ENCODE measurements at places on chromosomes 7 and 10.
A peak's percentile ranks its signal among the peaks of the same experiment; 100 is the strongest.

- no peak for DNase-seq
These were observed 65.4 kb downstream of the GRID1 start for GRCh38 chr10:86300931-86301830.

GRCh38 chr10:49592726-49593563, 17.2 kb upstream of the SLC18A3 start:
- DNase-seq, result peak; percentile 50

- DNase-seq, result no peak
These were observed 99.9 kb upstream of the AKR1E2 start for GRCh38 chr10:4725917-4726606.

DNA sequence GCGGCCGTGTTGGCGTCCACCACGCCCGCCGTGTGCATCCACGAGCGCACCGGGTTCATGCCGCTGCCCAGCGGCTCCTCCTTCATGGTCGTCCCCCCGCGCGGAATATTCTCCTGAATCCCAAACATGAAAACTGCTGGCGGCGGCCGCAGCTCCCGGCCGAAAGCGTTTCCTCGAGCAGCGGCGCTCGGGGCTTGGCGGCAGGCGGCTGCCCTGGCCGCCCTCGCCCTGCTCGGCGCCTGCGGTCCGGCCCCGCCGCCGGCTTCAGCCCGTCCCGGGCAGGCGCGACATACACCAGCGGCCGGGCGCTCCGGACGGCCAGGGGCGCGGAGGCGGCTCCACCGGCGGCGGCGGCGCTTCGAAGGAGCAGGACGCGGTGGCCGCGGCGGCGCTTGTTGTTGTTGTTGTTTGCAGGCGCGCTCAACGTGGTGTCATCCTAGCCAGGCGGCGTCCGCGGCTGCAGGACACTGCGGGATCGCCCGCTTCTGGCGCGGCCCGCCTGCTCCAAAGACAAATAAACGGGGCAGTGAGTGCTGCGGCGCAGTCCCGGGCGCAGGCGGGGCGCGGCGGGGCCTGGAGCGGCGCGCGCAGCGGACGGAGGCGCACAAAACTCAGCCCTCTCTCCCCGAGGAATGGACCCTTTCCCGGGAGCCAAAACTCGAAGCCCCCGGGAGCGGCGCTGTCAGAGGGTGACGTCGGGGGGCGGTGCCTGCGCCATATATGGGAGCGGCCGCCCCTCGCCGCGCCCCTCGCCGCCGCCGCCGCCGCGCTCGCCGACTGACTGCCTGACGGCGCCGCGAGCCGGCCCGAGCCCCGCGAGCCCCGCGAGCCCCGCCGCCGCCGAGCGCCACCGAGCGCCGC, at the start of gene EBF3:
TSS of gene EBF3 (minus strand) at position 634 of the 861 bp plus-strand sequence. CDS start at position 128, 506 bp downstream.
- no peak for DNase-seq

DNA sequence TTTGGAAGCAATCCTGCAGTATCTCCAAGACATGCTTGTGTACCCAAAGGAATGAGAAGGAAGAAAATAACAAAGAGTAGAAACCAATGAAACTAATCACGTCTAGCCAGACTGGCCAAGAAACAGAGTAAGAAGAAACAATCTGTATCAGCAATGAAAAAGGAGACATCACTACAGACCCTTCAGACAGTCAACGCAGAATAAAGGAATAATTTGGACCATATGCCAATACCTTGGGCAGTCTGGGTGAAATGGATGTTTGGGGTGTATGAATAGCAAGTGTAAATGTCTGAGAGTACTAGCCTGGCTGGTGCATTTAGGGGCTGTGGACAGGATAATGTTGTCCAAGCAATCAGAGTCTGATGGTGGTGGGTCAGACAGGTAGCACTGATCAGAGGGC, 61.1 kb downstream of the SLC29A4 start:
- DNase-seq, result no peak

- no peak for DNase-seq
These were observed 77.0 kb upstream of the SEMA3A start for GRCh38 chr7:84271543-84271942.

DNA sequence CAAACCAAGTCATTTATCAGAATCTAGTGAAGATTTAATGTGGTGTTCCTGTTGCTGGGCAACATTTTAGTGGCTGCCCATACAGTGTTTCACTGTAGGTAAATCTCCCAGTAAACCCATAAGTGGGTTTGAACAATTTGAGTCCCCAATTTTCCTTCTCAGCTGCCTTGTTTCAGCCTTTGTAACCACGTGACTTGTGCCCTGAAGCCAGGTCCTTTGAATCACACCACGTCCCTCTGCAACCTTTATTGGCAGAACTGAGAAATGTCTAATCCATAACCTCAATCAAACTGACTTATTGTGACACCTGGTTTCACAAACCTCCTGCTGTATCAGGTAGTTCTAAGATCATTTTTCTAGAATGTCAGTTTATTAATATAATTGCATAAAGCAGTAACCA, 30.1 kb downstream of the SND1 start:
- DNase-seq, result no peak

GRCh38 chr7:18788026-18788425, 292.5 kb downstream of the HDAC9 start:
- DNase-seq, result no peak

GRCh38 chr7:150978126-150978789, at the start of gene KCNH2:
KCNH2 (minus strand) TSS chr7:150978321; CDS start chr7:150977913, 408 bp downstream.
- DNase-seq, result no peak

DNA sequence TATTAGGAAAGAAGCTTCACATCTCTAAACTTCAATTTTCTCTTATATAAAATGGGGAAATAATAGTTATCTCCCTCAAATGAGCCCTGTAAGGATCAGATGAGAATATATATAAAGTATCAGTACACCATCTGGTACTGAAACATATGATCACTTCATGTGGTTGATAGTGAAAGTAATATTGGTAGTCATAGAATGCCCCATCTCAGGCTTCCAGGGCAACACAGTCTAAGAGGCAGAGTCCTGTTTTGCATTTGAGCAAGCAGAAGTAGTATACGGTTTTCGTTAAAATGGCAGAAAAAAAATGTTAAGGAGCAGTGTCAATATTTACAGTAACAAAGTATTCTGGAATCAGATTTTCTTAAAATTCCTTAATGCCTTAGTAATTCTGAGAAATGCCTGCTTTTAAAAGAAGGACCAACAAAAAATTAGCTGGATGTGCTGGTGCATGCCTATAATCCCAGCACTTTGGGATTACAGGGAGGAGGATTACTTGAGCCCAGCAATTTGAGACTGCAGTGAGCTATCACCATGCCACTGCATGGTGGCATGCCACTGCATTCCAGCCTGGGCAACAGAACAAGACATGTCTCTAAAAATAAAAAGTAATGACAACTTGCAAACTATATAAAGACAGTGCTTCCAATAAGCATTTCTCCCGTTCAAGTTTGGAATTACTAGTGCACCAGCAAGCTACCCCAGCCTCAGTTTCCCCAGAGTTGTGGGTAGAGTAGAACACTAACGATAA, 19.8 kb downstream of the KBTBD2 start:
- DNase-seq, result no peak

GRCh38 chr7:97731736-97732564, at the start of gene TAC1:
TAC1 (plus strand) TSS chr7:97732086; CDS start chr7:97732613, 527 bp downstream.
- DNase-seq, result no peak

DNA sequence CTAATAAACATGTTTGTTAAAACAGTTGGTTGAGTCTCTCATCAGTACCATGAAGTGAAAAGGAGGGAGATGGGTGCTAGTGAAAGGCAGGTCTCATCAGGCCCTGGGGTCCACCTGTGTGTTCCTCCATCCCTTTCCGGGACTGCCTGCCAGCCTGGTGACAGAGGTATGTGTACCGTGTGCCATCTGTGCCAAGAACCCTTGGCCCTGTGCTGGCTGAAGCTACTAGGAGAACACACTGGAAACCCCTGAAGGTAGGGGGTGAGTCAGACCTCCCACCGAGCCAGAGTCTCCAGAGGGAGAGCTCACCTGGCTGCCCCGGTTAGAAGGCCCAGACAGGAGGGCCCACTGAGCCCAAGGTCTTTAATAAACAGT, 2.3 kb downstream of the DDIT4 start:
- DNase-seq, result no peak

DNA sequence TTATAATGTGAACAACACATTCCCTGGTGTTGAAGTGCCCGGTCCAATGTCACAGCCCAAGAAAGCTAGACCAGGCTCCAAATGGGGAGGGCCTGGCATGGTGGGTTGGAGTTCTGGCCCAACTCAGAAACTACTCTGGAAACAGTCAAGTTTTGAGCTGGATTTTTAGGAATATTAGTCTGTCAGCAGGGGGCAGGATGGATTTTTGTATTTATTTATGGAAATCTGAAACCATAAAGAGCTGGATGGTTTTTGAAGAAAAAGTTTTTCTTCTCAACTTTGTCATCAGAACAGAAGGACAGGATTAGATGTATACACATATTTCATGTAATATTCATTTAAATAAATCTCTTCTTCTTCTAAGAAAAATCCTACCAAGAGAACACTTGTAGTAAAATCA, 97.5 kb downstream of the POU6F2 start:
- no peak for DNase-seq

GRCh38 chr7:143300959-143301935, 13.1 kb downstream of the CASP2 start:
- DNase-seq, result no peak

DNA sequence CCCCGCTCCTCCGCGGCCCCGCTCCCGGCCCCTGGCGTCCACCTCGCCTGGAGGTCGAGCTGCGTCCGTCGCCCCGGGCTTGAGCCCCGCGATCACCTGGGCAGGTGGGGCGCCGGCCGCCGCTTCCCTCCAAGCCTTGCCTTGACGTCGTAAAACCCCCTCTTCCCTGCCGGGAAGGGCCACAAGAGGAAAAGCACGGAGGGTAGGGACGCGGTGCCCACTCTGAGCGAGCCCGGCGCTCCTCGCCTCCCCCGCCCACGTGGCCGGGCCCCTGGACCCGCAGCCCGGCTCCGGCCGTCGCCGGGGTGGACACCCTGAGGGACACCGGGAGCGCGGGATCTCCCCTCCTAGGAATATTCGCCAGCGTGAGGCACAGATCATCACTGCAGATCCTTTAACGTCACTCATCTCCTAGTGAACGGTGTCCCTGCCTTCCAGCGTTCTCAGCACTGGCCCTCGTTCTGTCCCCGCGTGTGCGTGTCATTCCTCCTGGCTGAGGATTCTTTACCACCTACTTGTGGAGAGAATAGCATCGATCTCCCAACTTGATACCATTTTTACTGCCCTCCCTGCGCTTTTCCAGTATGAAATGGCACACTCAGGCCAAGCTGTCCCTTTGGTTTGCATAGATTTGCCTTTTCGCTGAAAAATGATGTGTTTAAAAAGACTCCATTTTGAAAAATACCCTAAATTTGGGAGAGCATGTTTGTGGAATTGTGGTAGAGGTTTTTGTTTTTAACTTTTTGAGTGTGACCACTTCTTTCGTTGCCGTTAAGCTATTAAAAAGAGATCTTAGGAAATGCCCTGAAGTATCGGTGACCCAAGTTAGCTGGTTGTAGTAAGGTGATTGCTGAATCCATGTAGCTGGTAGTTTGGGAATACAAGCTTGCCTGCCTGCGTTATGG, 649 bp downstream of the ACTR3B start:
- peak; percentile 30 for DNase-seq

DNA sequence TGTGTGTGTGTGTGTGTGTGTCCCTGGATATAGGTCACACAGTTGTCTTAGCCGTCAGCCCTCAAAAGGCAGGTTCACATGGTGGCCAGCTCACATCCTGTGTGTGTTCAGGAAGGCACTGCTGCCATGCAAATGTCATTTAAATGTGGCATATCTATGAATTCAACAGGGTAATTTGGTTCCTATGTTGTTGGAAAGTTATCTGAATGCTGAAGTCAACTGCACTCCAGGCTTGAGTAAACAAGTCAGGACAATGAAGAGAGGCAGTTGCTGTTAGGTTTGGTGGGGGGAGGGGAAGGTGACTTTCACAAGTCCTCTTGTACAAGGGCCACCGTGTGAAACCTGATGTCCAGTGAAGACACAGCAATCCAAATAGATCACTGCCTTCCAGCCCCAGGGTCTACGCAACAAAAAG, 61.1 kb downstream of the PTPRE start:
- no peak for DNase-seq

DNA sequence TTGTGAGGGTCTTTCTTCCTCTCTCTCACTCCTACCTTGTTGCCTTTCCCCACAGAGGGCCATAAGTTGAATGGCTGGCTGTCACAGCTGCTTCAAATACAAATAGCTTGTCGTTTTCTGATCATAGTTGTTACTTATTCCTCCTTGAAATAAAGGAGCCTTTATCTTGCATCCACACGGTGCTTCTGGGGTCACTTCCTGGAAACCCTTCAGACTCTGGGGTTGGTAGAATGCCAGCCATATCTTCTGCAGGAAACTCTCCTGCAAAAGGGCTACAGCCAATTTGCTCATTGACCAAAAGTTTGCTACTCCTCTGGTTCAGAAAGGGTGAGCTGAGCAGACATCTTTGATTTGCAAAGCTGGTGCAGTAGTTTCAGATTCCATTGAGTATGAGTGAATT, 70.4 kb downstream of the FAM185A start:
- no peak for DNase-seq

DNA sequence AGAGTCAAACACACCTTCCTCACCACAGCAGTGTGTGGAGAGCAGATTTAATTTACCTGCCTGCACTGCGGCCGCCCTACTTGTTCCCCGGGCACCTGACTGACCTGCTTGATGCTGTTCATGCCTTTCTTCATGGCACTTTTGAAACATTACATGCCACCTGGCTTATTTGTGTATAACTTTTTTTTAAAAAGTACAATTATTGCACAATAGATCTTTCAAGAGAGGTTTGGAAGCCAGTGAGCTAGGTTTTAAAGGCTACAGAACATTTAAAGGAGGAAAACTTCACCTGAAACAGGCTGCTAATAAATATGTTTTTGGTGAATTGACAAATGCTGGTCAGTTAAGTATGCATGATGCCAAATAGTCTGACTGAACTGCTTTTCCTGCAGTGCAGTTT, 33.1 kb downstream of the SLC18A2 start:
- DNase-seq, result no peak

- DNase-seq, result no peak
These were observed 10.2 kb downstream of the NOS3 start for GRCh38 chr7:151000897-151001495.

- no peak for DNase-seq
These were observed 48.0 kb upstream of the SP8 start for GRCh38 chr7:20834656-20835055.

DNA sequence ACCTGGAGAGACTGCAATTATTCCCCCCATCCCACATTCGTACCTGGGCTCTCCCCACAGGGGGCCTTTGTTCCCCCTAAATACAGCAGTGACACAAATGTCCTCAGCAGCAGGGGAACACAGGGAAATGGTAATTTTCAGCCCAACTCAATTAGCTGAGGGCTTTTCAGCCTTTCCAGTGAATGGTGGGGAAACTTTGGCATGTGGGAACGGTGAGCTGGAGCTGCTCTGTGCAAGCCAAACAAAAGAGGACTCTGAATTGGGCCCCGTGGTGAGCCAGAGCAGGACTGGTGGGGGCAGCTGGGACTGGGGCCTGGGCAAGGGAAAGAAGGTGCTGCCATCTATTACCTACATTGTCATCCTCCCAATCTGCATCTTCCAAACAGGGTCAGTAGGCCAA, 51.0 kb downstream of the FBXW4 start:
- no peak for DNase-seq

DNA sequence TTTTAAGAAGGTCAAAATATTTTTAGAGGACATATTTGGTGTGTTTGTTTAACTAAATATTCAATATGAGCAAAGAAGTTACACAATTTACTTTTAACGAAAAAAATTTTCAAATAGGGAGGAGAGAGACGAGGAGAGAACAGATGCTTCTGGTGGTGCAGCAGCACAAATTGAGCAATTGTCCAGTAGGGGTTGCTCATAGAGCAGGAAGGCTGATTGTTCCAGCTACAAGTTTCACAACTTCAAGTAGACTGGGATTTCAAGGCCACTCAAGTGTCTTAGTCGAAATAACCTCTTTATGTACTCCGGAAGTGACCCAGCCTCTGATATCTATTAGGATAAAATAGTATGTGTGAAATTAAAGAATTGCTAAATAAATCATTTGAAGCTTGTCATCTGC, 197.9 kb downstream of the HDAC9 start:
- no peak for DNase-seq

GRCh38 chr10:55897490-55897921, 463.6 kb downstream of the ZWINT start:
- no peak for DNase-seq
